ENCODE measurements at places on chromosomes 3 and 15.

GRCh38 chr3:177307391-177307790, 110.1 kb upstream of the TBL1XR1 start:
- no peak for DNase-seq

DNA sequence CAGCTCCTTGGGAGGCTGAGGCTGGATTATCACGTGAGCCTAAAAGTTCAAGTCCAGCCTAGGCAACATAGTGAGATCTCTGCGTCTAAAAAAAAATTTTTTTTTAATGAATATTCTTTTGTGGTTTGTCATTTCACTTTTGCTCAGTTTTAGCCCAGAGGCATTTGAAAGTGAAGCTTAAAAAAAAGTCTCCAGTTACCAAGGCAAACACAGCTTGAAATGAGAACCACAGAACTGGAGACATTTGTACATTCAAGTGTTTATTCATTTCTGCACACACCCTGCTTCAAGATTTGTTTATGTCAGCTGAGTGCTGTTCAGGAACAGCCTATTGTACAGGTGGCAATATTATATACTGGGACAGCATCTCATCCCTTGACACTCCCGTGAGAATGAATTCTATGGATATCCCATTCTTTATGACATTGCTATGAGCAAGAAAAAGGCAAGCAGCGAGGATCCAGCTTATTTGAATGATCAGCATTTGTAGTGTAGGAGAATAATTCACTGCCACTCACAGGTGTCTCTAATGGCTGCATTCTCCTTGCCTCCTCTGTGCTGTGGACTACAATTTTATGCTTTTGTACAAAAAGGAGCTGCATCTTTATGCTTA, 444.8 kb upstream of the GRM7 start:
- no peak for DNase-seq

GRCh38 chr3:39398700-39399099, 7.8 kb upstream of the RPSA start:
- DNase-seq = no peak

DNA sequence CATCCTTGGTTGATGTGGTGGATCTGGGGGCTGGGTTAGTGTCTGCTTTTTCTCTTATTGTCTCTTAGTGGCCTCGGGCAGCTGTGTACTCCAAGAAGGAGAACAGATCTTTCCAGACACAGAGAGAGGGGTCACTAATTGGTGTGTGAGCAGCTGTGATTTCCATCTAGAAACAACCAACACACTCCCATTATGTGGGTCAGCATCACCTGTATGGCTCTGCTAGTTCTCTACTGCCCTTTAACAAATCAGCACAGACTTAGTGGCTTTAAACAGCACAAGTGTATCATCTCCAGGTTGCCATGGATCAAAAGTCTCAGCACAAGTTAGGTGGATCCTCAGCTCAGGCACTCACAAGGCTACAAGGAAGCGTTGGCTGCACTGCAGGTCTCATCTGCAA, 156.8 kb downstream of the LRTM1 start:
- no peak for DNase-seq
